ENCODE measurements at places on chromosomes 16 and 17.
A peak's percentile ranks its signal among the peaks of the same experiment; 100 is the strongest.

DNA sequence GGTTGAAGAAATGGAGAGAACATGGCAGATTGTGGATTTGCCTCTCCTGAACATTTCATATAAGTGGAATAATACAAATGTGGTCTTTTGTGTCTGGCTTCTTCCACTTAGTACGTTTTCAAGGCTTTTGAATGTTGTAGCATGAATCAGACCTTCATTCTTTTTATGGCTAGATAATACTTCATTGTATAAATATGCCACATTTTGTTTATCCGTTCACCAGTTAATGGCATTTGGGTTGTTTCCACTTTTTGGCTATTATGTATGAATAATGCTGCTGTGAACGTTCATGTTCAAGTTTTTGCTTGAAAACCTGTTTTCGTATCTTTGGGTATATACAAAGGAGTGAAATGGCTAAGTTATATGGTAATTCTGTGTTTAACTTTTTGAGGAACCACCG lies 130.4 kb downstream of the TANC2 start:
- no peak for DNase-seq

DNA sequence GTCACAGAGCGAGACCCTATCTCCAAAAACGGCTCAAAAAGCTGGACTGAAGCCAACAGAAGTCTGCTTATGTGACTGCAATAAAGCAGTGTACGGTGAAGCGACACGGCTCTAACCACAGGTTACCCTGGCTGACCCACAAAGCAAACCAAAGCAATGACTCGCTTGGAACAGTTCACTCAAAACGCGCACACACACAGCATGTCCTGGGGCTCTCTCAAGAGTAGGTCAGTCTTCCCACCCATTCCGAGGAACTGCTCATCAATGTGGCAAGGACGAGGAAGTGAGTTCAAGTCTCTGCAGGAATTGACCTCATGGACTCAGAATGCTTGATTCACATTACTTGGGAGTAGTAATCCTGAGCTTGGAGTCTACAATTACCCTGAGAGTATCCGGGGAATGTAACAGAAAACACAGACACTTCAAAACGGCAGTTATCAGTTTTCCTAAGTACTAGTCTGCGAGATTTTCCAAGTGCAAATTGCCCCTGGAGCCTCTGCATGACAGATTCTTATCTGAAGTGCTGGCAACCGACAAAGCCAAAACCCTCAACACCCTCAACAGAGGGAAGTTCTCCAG lies 25.4 kb downstream of the PELP1 start:
- no peak for DNase-seq

DNA sequence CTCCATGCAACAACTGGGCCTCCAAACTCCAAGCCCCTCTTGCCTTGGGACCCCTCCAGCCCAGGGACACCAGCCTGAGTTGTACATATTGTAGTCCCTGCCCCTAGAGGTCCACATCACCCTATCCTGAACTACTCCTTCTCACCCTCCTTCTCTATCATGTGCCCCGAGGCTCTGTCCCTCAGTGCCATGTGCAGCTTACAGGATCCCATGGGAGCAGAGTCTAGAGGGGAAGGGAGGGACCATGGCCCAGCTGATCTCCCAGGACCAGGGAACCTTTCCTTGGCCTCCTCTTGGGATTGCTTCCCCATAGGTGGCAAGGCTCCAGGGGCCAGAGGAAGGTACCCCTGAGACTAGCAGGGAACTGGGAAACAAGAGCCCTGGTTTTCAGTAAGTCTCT lies 35.3 kb downstream of the TMEM132E start:
- no peak for DNase-seq

- no peak for DNase-seq
Measured at GRCh38 chr17:9798008-9798407, 6.6 kb upstream of the DHRS7C start.

GRCh38 chr17:63399856-63400255 lies 46.2 kb downstream of the CYB561 start:
- peak; percentile 91 for DNase-seq

Data from sigmoid colon (tissue), 7 donors.